ENCODE measurements at places on chromosomes 16 and 17.

- no peak for DNase-seq
Measured at GRCh38 chr16:69106491-69107315, 1.2 kb downstream of the HAS3 start.

DNA sequence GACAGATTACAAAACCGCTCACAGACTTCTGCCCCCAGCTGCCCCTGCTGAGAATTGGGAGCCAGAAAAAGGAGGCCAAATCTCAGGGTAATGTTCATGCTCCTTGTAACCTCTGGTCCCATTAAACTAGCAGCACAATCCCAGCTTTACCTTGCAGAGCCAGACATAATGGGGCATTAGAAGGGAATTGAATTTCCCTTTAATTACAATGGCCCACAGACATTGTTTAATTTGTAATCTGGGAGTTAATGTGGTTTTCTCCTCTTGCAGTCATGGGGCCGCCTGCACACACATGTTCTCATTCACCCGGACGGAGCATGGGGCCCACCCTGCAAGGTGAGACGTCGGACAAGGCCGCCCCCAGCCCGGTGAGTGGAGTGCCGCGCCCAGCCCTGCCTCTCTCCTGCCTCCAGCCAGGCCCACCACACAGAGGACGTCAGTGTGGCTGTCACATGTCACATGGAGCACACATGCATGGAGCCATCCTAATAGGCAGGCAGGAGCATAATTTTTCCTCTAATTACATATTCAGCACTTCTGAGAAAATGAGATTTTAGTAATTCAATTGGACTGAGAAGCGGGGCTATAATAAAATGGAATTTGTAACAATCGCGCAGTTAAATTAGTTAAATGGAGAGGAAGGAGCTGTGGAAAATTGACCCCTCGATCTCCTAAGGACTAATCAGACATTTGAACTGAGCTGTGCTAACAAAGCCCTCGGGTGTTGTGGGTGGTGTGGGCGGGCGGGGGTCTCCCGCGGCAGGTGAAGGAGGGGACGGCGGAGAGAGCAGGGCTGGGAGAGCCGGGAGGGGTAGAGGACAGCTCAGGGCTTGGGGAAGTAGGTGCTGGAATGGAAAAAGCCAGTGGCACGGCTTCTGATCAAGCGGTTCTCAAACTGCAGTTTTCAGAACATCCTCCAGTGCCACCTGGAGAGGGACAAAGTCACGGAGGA is 87.7 kb downstream of the ENGASE start:
- DNase-seq, result no peak

DNA sequence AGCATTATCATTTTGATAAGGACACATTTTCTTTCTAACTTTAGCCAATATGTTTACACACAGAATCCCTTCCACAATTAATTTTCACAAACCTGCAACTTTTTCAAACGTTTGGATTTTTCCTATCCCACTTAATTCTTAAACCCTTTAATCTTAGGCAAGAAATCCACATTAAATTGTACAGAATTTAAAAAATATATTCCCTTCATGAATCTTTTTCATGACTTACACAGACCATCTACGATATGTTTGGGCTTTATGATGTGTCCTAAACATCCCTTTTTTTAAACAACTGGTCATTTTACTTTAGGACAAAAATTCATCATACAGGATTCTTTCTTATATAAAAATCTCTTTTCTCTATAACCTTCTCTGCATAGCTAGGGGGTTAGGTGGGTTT is 241.5 kb upstream of the CNTNAP4 start:
- no peak for DNase-seq

- no peak for DNase-seq
Measured at GRCh38 chr17:73612031-73612472, 32.2 kb downstream of the SDK2 start.

DNA sequence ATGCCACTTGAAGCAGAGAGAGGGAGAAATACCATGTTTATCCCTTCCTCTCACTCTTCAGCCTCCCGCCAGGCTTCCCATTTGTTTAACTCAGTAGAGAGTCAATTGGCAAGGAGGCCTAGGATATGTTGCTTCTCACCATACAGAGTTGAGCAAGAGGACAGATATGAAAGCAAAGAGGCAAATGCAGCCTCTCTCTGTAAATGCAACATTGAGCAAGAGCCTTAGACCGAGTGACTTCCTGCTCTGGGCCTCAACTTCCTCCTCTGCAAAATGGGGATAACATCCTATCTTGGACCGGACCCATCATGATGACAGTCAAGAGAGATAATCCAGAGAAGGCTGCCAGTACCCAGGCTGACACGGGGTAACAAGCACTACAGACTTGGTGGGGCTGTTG is 36.8 kb downstream of the SOCS1 start:
- no peak for DNase-seq

- DNase-seq, result no peak
Measured at GRCh38 chr17:81666092-81666341, 388 bp downstream of the OXLD1 start.

GRCh38 chr17:61456688-61457225 is 4.5 kb downstream of the TBX4 start:
- DNase-seq, result no peak

GRCh38 chr17:40813804-40814203 is 8.6 kb downstream of the KRT10 start:
- DNase-seq, result no peak

- DNase-seq, result no peak
Measured at GRCh38 chr16:65624666-65625065, 502.8 kb upstream of the CDH11 start.

DNA sequence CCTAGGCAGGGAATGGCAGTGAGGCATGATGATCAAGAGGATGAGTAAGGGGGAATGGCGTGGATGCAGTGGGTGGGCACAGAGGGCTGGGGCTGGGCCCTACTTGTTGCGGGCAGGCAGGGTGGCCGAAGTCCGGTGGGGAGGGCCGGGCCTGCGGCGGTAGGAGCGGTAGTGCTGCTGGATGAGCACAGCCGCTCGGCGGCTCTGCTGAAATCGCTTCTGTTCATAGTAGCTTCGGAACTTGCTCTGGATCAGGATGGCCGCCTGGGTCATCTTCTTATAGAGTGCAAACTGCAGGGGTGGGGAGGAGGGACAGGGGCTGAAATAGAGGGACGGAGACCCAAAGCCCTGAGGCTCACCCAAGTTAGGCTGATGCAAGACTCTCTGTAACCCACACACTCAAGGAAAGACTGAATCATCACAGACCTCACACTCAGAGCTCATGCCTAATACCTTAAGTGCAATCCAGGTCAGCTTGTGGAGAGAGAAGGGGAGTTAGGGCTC is 1.5 kb upstream of the SPAG7 start:
- peak; percentile 43 for DNase-seq

DNA sequence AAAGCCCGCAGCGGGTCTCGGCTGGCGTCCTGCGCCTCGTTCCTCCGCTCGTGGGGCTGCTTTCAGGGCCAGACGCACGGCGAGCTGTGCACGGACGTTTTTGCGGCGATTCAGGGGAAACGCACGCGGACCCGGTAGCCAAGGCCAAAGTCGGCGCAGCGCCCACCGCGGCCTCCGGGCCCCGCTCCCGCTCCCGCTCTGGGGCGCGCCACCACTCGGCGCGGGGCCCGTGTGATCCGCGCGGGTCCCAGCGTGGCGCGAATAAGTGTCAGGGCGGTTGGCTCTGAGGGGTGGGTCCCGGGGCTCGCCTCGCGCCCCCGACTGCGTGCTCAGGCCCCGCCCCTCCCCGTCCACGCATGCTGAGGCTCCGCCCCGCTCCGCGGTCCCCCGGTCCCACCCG is 694 bp upstream of the TBCD start:
- DNase-seq, result no peak

All from CD4-positive, alpha-beta T cell treated with Interleukin-2 at 100 ng/mL for 4 hours (primary cell).